ENCODE measurements at places on chromosomes 5 and 9.

DNA sequence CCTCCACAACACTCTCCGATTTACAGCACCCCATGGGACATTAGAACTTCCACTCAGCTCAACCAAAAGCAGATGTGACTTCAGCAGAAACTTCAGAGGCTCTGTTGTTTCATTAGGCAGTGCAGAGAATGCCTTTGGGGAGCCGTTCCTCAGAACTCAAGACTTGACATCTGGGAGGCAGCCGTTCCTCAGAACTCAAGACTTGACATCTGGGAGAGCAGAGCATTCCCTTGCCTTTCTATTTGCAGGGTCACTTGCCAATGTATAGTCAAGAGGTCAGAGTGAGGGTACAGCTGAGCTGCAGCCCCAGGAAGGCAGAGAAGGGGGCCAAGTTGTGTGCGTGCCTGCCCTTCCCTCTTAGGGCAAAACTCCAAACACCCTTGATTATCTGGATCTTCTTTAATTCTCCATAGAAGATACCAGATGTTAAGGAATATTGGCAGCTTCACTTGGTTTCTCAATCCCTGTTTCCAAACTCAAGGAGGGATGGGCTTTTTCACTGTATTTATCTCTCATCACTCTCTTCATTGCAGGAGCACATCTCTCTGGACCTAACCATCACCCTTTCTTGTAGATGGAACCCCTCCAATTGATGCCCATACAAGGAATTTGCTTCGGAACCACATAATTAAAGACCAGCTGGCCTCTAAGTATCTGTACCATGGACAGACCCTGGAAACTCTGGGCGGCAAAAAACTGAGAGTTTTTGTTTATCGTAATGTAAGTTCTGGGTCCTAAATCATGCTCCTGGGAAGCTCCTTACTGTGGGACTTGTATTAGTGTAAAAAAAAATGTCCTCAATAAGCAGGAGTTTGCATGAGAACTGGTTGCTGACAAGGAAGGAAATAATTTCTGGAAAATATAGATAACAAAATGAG lies 25.6 kb downstream of the TGFBI start:
- peak overlapping the region; percentile 89 for H3K27ac ChIP-seq
- no peak for DNase-seq
- no peaks in the 10 kb centered on the region for H3K36me3 ChIP-seq
- H3K27me3 ChIP-seq, result no peaks in the 10 kb centered on the region
- H3K4me1 ChIP-seq, result peaks cover 76% of the 10 kb centered on the region
- H3K4me3 ChIP-seq, result no peak overlapping the region

DNA sequence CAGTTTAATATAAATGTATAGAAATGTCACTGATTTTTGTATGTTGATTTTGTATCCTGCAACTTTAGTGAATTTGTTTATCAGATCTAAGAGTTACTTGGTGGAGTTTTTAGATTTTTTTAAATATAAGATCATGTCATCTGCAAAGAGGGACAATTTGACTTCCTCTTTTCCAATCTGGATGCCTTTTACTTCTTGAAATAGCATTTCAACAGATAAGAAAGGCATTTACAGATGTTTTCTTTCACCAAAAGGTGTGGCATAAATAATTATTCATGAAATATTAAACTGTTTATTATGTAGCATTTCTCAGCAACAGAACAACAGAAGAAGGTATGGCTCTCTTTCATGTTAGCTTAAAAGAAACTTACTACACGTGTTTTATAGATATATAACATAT lies 34.9 kb upstream of the NIPBL start:
- H3K27me3 ChIP-seq, result no peaks in the 10 kb centered on the region
- H3K4me3 ChIP-seq, result no peak overlapping the region
- 0 out of 2 replicates have a peak, but pooled peaks cover 5% of the 10 kb centered on the region for H3K4me1 ChIP-seq
- no peaks in the 10 kb centered on the region for H3K36me3 ChIP-seq
- DNase-seq, result no peak

DNA sequence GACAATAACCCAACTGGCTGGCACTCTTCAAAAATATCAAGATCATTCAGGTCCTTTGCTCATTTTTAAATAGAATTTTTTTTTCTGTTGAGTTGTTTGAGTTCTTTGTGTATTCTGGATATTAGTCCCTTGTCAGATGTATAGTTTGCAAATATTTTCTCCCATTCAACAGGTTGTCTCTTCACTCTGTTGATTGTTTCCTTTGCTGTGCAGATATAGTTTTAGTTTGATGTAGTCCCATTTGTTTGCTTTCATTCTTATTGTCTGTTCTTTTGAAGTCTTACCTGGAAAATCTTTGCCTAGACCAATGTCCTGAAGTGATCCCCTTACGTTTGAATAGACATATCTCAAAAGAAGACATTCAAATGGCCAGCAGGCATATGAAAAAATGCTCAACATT lies 22.8 kb downstream of the PTTG1 start:
- H3K27ac ChIP-seq, result no peak overlapping the region
- H3K36me3 ChIP-seq, result no peaks in the 10 kb centered on the region
- DNase-seq, result no peak
- H3K27me3 ChIP-seq, result no peaks in the 10 kb centered on the region

GRCh38 chr5:73902327-73903051 lies 276.5 kb downstream of the ARHGEF28 start:
- no peaks in the 10 kb centered on the region for H3K27me3 ChIP-seq
- no peaks in the 10 kb centered on the region for H3K4me1 ChIP-seq
- no peak overlapping the region for H3K27ac ChIP-seq

- no peaks in the 10 kb centered on the region for H3K27me3 ChIP-seq
- DNase-seq, result no peak
- no peaks in the 10 kb centered on the region for H3K36me3 ChIP-seq
These were observed 4.7 kb downstream of the APC start for GRCh38 chr5:112742424-112742823.

DNA sequence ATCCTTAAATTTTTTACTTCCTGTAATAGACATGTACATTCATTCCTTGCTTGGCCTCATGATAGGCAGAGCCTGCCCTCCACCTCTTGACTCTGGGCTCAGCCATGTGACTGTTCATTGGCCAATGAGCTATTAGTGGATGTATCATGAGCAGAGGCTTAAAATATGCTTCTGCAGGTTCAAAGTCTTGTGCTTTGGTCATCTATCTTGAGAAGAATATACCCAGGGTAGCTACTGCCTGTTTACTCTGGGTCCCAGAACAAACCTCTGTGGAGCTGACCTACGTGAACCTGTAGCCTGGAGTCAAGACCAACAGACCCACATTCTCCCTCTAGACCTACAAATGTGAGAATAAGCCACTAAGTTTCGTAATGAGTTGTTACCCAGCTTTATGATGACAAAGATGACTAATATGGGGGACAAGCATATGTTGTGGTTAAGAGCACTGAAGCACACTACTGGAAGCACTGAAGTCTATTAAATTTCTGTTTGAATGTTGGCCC lies 244.4 kb downstream of the MAST4 start:
- no peaks in the 10 kb centered on the region for H3K36me3 ChIP-seq
- H3K27ac ChIP-seq, result no peak overlapping the region
- no peak overlapping the region for H3K4me3 ChIP-seq

DNA sequence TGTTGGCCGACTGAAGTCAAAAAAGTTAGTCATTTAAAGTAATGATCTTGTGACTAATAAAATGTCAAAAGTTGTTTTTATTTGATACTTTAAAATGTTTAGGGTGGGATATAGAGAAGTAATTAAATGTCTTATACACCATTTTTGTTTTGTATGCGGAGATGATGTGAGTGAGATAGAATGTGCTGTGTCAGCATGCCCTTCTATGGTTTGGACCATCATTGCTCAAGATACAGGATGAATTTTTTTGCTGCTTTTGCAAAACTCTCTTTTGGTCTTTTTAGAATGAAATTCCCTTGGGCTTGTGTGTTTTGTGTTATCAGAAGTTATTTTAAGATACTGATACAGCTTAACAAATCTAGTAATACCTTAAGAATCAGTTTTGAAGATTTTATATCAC lies 12.5 kb downstream of the SRFBP1 start:
- no peak overlapping the region for H3K4me3 ChIP-seq
- H3K27ac ChIP-seq, result no peak overlapping the region
- no peaks in the 10 kb centered on the region for H3K36me3 ChIP-seq
- no peaks in the 10 kb centered on the region for H3K4me1 ChIP-seq
- H3K27me3 ChIP-seq, result no peaks in the 10 kb centered on the region

DNA sequence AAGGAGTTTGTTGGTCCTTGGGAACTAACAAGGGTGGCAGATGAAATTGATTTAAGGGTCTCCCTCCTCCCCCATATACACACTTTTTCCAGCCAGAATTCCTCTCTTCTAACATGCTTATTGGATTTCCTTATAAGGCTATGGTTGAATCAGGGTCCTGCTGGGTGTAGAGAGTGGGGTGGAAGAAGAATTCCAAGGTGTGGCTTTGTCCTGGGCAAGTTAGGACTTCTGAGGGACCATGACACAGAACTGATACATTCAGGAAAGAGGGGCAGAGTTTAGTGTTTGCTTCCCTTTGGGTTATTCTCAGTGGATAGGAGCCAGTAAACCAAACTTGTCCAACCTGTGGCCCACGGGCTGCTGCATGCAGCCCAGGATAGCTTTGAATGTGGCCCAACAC lies 116.5 kb downstream of the SNX18 start:
- DNase-seq, result no peak
- no peaks in the 10 kb centered on the region for H3K27me3 ChIP-seq
- no peak overlapping the region for H3K4me3 ChIP-seq
- H3K27ac ChIP-seq, result no peak overlapping the region
- no peaks in the 10 kb centered on the region for H3K36me3 ChIP-seq
- no peaks in the 10 kb centered on the region for H3K4me1 ChIP-seq

- H3K27me3 ChIP-seq, result no peaks in the 10 kb centered on the region
- no peaks in the 10 kb centered on the region for H3K36me3 ChIP-seq
- no peak overlapping the region for H3K4me3 ChIP-seq
- H3K27ac ChIP-seq, result no peak overlapping the region
- H3K4me1 ChIP-seq, result no peaks in the 10 kb centered on the region
These were observed 115.3 kb upstream of the FSTL4 start for GRCh38 chr5:133727636-133728035.

DNA sequence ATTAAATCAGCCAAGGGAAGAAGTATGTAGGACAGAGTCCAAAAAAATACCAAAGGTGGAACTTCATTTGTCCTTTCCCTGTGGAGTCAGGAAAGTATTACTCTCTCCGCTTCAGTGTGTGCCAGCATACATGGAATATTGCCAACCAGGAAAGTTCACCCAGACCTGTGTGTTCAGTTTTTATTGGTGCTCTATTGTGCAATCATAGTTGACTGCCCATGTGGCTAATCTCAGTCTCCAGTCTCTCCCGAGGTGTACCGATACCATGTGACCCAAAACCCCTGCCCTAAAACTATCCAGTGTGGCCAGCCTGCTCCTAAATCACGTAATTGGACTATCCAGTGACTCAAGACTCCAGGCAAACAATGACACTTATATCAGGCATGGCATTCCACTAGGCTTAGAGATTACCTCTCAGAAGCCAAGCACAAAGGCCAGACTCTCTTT lies 38.8 kb downstream of the NFX1 start:
- no peaks in the 10 kb centered on the region for H3K27me3 ChIP-seq
- peaks cover 2% of the 10 kb centered on the region for H3K36me3 ChIP-seq
- peak; percentile 53 for DNase-seq
- H3K4me3 ChIP-seq, result no peak overlapping the region
- H3K4me1 ChIP-seq, result peaks cover 12% of the 10 kb centered on the region
